ENCODE measurements at places on chromosomes 2 and 18.

DNA sequence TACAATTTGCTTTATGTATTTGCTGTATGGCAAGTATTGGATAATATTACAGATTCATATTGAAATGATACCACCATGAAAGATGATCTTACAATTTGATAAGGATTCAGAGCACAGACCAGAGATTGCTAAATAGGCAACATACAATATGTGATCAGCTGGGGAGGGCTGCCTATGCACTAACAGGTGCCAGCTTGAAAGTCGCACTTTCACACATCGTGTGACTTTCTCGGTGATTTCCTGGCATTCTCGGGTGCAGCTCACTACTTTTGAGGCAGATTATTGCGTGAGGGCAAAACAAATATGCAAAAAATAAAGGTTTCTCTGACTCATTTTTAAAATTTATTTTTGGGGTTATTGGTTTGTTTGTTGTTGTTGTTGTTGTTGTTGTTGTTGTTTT lies 36.0 kb downstream of the RBMS1 start:
- no peak for DNase-seq

DNA sequence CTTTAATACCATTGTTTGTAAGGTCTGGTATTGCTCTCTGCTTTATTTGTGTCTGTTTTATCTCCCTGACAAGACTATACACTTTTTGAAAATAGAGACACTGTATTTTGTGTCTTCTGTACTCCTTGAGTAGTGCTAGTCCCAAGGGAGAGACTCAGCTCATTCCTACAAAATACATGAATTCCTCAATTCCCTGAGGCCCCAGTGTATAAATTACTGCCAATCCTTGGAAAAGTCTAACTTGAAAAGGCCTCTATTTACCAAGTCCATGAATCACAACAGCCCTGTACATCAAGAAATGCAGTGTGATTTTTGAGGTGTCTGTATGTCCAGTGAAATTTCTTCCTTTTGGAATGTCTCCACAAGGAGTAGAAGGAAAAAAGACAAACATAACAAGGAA lies 34.9 kb upstream of the NEDD4L start:
- no peak for DNase-seq

DNA sequence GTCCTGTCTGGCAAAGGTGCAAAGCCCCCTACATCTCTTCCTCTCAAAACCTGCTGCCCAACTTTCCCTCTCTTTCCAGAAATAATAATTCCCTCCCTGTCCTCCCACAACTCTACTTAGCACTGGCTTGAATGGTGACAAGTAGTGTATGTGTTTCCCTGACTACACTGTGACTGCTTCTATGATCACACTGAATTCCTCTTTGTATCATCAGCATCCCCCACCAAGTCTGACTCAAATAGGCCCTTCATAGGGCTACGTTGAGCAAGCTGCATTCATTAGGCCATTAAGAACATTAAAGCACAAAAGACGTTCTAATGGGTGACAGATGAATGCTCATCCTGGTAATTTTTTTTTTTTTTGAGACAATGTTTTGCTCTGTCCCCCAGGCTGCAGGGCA lies 13.7 kb upstream of the ST3GAL5 start:
- DNase-seq, result no peak

DNA sequence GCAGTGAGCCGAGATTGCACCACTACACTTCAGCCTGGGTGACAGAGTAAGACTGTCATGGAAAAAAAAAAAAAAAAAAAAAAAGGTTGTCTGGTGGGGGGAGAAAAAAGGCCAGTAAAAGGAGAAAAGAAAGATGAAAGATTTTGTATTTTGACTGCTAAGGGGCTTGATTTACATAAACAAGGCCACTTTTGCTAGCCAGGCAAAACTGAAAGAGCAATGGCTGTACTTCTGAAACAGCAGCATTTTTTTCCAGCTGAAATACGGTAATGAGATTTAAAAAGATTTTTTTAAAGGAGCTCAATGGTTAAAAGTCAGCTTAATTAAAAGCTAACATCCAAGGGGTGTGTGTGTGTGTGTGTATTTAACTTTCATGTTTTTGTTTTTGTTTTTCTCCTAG lies 11.3 kb upstream of the OXER1 start:
- DNase-seq, result no peak

DNA sequence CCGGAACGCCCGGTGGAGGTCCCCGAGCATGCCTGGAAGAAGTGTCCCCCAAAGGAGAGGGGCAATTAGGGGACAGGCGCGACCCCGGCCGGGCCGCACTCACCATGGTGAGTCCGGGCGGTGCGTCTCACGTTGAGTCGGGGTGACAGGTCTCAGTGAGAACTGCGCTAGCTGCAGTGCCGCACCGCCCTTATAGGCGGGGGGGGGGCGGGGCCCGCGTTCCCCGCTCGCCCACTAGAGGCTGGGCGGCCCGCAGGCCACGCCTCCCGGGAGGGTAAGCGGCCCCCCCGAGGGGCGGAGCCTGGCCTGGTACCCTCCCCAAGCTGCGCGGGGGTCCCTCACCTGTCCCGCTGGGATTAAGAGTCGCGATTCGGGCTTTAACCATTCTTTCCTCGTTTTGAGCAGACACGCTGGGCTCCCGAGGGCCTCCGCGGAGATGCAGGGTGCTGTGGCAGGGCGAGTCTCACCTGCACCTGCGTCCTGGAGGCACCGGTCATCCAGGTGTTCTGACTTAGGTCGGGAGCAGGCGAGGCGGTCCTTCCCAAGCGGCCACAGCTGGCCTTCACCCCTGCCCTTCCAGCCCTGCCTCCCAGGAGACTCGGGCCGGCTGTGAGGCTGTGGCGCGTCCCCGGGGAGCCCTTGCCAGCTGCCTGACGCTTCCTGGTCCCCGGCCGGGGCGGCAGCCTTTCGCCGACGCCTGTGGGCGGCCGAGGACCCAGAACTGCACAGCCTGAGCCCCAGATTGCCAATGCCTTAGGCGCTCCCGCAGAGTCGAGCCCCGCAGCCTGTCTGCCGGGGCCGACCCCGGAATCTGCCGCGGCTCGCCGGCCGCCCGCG lies at the start of gene TUBA4A:
Gene TUBA4A, minus strand, starts transcription at position 166 of the 837 bp plus-strand sequence. Its CDS starts 60 bp downstream, at position 106.
- DNase-seq, result peak; percentile 68

GRCh38 chr2:16072638-16073290 lies 132.4 kb downstream of the MYCN start:
- DNase-seq, result no peak

DNA sequence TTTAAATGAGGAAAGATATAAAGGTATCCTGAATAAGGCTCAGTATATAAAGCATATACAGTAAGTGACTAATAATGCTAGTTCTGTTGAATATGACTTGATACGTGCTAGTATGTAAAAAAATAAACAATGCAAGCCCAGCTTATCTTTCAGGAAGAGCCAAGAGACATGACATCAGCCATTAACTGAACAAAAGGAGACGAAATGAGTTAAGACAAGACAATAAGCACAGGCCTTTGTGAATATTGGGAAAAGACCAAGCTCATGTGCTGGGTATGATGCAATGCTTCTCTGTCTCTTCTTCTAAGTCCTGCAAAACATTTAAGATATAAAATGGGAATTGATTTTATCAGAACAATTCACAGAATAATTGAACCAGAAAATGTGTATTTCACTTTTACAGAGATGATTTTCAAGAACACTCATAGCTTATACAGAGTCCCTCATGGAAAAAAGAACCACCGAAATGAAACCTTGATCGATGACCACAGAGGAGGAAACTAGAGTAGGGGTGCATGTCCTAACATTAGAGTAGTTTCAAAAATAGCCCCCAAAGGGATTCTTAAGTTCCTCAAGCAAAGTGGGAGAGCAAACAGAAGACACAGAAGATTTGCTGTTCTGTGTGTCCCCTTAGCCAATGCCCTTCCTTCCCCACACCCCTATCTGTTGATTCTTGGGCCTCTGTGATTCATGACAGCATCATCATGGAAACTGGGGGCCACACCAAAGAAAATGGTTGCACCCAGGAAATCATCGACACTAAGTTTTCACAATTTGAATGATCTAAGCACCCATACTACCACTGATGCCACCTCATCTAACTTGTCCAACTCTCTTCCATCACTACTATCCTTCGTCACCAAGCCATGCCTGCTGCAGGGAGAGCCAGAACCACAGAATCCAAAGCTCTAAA lies 68.0 kb upstream of the CRIM1 start:
- DNase-seq, result no peak

DNA sequence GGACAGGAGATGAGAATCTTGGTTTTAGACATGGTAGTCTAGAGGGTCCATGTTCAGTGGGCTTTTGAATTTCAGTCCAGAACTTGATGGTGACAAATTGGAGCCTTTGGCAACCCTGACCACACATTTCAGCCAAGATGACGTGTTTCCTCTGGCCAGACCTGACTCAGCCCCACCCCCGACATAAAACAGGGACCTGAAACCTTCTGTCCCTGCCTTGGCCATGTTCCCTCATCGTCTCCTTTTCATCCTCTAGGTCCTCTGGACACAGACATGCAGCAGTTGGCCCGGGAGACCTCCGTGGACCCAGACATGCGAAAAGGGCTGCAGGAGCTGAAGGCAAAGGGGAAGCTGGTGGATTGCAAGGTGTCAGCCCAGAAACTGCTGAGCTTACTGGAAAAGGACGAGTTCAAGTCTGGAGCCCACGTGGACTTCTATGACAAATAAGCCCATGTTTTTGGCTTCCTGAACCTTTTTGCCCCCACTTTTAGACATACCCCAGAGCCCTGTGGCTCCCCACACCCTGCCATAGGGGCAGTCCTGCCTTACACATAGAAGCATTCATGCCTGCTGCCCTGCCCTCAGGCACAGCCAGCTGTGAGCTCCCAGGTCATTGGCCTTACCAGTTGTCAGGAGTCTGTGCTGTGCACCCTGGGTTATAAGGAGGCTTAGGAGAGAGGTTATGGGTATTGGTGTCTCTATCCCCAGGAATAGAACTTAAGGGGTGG lies 4.0 kb downstream of the SPR start:
- no peak for DNase-seq

DNA sequence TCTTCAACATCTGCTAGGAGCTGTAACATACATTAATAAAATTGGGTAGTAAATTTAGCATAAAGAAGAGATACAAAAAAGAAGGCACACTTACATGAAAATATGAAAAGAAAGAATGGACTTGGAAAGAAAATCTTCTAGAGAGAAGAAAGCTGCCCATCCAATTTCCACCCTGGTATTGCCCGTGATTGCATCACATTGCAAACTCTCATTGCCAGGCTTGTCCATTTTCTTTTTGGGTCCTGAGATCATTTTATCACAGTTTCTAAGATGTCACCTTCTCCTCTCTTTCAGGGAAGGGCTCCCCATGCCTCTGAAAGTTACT lies 321.5 kb downstream of the RND3 start:
- DNase-seq, result no peak

- DNase-seq, result peak; percentile 73
Observed at GRCh38 chr2:143259368-143259958, 130.2 kb downstream of the ARHGAP15 start.

DNA sequence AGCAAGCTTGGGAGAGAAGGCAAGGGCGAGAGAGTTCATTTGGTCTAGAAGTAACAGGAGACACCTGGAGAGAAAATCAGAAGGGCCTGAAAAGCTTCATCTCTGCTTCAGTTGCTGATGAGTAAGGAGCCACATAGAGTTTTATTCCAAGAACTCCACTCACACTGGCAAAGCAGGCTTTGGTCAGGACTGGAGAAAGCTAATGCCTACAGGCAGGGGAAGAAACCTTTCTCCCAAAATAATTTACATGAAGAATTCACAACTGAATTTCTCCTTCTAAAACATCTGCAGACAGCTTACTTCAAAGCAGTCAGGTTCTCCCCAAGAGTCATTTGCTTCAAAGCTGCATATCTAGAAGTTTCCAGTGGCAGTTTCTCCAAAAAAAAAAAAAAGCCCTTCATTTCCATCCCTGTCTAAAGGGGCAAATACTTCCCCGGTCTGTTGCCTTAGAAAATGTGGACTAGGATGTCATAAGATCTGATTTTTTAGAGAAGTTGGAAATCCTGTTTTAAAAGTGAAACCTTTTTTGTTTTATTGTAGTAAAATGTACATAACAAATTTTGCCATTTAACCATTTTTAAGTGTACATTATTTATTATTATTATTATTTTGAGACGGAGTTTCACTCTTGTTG lies 46.3 kb downstream of the TMEM247 start:
- no peak for DNase-seq

GRCh38 chr2:144708626-144709025 lies 188.7 kb upstream of the ZEB2 start:
- no peak for DNase-seq

DNA sequence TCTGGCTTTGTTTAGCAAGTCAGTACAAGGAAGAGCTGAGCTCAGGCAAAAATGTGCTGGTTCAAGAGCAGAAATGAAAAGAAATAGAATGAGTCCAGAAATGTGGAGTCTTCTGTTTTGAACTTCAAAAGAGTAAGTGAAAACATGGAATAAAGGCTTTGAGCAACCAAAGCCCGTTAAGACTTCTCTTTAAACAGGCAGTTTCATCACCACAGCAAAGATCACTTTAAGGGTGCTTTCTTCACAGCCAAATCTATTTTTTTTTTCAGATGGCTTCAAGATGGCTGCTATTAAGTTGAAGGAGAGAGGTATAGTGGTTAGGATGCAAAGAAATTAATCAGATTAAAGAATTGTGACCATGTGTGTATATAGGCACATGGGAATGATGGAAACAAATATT lies 2.0 kb upstream of the CHRNA1 start:
- DNase-seq, result no peak

DNA sequence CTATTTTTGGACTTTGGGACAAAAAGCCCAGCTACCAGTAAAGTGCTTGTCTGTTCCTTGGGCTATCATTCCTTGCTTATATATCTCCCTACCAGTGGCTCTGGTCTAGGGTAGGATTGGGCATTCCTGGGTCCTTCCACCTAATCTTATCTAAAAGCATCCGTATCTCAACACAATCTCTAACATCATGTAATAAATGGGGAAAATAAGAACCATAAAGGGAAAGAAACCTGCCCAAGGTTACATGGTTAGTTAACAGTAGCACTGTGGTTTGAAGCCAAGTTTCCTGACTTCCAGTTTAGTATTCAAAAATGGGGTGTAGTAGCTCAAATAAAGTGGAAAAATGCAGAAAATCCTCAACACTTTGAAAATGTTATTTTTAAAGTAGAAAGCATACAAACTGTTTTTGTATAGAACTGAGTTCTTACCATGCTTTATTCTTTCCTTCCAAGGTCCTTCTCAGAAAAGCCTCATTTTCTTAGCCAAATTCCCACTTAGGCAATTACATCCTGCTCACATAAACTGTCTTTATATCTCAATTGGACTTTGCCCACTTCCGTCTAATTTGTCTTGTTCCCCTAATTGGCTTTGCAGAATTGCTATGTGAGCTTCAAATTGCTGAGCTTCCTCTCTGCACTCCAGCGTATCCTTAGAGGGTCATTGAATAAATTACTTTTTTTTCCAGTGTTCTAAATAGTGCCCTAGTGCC lies 273.1 kb upstream of the UBE2E3 start:
- no peak for DNase-seq

GRCh38 chr2:227132986-227133385 lies 31.0 kb downstream of the COL4A4 start:
- DNase-seq, result no peak

DNA sequence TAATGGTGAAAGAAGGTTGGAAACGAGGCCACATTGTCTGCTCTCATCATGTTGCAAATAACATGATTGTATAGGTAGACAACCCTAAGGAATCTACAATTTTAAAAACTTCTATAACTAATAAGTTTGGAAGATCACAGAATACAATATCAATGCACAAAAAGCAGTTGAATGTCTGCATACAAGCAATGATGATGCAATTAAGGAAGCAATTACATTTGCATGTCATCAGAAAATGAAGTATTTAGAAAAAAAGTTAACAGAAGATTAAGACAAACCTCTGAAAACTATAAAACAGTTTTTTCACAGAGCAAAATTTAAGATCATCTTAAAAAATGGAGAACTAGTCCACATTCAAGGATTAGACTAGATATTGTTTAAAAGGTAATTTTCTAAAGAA lies 181.1 kb downstream of the METTL4 start:
- DNase-seq, result no peak
